Fibroblast of the conjunctiva (primary cell): ENCODE measurements at places on chromosomes 3 and 15.

DNA sequence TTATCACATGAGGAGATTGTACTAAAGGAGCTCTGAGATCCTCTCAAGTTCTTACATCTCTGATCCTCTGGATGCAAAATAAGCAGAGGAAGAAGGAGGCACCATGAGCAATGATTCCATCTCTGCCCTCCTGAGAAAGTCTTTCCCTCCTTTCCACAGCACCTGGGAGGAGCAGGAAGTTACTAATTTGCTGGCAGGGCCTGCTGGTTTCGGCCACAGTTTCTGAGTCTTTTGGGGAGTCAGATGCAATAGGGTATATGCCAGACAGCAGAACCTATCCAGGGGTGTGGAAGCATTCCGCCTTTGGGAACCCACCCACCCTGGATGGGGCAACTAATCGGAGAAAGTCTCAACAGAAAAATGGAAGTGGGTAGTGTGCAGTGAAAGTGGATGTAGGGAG lies 38.5 kb upstream of the SPTSSB start:
- DNase-seq: no peak

DNA sequence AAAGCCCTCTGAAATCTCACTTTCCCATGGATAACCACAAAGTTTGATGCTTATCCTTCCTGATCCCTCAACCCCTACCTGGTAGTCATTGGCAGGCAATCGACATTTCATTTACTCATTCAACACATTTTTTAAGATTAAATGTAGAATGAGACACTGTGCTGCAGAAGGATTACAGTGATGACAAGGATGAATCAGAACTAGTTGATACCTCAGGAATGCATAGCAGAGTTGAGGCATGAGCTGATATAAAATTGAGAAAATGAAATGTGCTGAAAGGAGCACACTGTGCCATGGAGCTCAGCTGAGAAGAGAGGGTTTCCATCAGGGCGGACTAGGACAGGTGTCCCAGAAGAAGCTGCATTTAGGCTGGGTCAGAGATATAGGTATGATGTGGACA lies 48.9 kb upstream of the ACTL6A start:
- no peak for DNase-seq

GRCh38 chr3:71681224-71681668 lies 44.0 kb downstream of the EIF4E3 start:
- peak; percentile 53 for DNase-seq

GRCh38 chr3:24829011-24829581 lies 334.4 kb upstream of the THRB start:
- no peak for DNase-seq

- DNase-seq: no peak
These were observed 93.3 kb downstream of the PCCB start for GRCh38 chr3:136343446-136343845.

GRCh38 chr15:41536866-41537265 lies 7.2 kb downstream of the RPAP1 start:
- no peak for DNase-seq

DNA sequence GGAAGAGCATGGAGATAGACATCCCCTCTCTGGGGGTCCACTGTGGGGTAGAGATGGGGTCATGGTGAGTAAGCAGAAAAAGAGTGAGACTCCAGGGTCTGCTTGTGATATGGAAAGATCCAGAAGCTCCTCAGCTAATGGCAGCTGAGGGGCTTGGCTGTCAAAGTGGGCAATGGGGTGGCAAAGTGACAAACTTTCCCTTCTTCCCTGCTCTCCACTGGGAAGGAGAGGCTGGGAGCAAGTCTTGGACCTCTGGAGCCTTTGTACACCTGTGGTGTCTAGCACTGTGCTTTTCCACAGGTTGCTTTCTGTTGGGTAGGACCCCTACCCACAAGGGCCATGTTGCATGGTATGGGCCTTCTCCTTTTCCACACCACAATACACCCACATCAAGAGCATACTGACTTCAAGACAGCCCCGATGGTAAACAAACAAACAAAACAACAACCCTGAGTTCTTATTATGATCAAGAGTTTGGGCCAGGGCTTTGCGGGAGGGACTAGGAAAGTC lies 3.5 kb downstream of the ITGA11 start:
- DNase-seq: no peak

GRCh38 chr3:2158828-2159227 lies 60.2 kb downstream of the CNTN4 start:
- no peak for DNase-seq

- no peak for DNase-seq
These were observed 125.1 kb upstream of the AGBL1 start for GRCh38 chr15:85954586-85954985.

DNA sequence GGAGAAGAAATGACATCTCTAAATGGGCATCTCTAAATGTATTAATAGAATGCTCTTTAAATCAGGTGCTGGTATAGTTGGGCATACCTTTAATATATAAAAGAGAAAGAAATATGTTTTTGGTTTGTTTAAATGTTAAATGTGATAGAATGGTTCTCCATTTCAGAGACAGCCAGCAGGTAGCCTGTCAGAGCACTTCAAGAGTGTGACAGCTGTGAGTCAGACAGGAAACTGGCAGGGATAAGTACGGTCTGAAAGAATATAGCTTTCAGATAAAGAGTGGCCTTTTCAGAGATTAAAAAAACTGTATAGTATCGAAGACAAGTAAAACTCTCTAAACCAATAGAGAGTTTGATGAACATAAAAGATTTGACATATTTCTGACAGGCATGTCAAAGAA lies 654.1 kb downstream of the IGSF11 start:
- no peak for DNase-seq

- peak; percentile 56 for DNase-seq
These were observed 16.0 kb downstream of the SEC61A1 start for GRCh38 chr3:128068156-128068620.

- DNase-seq: no peak
These were observed 40.0 kb upstream of the TRH start for GRCh38 chr3:129934234-129935123.

DNA sequence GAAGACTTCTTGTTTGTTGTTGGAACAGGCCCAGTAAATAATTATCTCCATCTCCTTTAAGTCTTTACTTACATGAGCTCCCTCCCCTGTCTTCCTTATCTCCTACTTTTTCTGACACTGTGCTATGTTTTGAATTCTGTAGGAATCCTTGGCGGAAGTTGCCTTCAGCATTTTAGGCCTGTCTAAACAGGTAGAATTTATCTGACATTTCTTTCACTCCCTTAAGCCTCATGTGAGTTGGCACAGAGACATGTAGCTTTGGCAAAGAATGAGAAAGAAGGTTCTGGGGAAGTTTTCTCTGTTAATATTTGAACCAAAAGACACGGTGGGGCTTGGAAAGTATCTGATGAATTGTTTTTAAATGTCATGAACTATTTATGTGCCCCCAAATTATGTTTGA lies 8.1 kb downstream of the MCTP2 start:
- no peak for DNase-seq

GRCh38 chr3:124597273-124597672 lies 133.0 kb upstream of the UMPS start:
- DNase-seq: no peak

GRCh38 chr15:93089727-93090305 lies 805 bp upstream of the RGMA start:
- DNase-seq: no peak

DNA sequence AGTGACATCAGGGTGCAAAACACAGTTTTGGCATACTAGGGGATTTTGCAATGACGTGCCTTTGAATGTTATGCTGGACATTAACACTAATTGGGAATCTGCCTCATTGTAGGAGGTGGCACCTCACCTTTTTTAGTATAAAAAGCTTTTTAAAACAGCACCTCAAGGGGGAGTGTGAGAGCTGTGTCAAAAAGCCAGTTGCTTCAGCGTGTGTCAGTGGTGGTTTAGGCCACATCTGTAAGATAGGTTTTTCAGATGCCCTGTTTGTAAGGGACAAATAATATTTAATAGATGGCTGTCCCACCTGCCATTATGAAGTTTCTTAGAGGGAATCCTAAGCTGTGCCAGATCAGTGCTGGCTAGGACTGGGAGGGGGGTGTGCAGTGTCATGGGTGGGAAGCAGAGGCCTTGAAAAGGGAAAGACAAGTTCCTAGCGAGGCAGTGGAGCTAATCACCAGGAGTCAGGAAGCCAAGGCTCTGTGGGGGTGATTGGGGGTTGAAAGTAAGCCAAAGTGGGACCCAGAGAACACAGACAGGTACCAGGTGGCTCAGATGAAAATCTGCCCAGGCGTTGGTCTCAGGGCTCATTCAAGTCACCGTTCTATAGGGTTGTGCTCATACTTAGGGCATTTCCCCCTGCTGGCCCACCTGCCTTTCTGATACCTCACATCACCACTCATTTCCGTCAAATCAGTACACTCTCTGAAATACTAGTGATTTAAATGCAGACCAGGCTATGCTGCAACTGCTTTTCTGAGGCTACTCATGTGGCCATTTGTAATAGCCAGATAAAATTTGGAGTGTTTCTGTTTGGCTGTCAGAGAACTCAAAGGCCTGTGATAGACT lies 120.5 kb downstream of the BBX start:
- no peak for DNase-seq

- DNase-seq: no peak
These were observed 1353.5 kb downstream of the ROBO1 start for GRCh38 chr3:78414261-78414660.

DNA sequence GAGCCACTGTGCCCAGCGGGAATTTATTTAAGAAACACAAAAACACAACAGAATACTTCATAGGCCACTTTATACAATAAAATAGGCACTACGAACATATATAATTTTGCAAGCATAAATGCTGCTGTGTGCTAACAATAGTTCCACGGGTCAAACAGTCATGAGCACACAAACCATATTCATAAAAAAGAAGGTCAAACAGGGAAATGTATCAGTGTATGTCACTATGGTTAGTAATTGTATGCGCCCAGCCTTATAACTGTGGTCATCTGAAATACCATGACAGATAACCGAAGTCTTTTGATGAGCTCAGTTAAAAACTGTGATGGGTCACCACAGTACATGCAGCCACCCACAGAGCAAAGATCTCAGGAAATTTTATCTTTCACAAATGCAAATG lies 38.1 kb upstream of the NR2C2 start:
- no peak for DNase-seq

DNA sequence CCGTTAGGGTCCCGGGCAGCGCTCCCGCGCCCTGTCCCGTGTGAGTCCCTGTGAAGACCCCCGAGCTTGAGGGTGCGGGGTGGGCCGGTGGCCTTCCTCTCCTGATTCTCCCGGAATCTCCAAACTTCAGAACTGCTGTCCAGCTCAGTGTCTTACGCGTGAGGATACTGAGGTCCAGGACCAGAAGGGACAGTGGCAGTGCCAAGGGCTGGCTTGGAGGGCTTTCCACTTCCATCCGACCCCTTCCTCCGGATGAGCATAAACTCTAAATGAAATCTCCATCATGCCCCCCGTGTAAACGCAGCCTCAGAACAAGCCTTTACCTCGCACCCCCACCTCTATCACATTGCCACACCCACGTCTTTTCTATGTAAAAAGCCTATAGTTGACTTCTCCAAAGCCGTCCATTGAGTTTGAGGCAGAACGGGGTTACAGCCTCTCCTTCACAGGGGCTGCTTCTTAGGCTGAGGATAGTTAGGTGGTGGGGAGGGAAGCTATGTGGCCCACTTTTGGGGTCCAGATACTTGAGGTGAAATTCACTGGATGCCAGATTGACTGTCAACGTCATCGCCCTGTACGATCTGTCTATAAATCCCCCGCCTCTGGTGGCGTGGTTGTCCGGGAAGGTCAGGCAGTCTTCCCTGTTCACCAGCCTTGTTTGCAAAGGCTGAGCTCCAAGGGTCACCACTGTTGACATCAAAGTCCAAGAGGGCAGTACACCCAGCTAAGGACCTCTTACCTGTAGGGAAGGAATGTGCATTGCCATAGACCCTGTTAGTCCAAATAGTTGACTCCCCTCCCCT lies 1.1 kb downstream of the EDEM1 start:
- no peak for DNase-seq

DNA sequence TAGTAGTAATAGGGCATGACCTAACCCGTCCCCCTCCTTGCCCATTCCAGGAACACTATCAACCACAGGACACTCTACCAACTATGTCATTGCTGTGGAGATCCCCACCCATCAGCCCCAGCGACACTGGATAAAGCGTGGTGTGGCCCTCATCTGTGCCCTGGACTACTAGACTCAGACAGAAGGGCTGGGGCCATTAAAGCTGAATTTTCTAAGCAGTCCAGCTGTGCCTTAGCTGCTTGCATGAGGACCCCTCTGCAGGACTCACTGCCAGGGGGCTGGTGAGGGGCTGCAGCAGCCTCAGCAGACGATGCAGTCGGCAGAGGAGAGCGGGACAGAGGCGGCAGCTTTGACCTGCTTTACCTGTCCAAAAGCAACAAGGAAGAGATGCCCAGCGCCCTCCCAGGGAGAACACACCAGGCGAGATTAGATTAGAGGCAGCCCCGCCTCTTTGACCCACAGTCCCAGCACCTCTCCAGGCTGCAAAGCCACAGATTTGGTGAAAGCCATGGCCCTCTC lies 44.6 kb downstream of the SEMA3G start:
- no peak for DNase-seq

GRCh38 chr3:111481551-111481950 lies 60.4 kb upstream of the CD96 start:
- DNase-seq: no peak

GRCh38 chr15:99729920-99730319 lies 3.3 kb downstream of the LYSMD4 start:
- peak; percentile 31 for DNase-seq

- DNase-seq: no peak
These were observed 129.6 kb downstream of the FOXP1 start for GRCh38 chr3:71453822-71454511.

GRCh38 chr3:121661376-121661775 lies 673 bp upstream of the HCLS1 start:
- DNase-seq: no peak

DNA sequence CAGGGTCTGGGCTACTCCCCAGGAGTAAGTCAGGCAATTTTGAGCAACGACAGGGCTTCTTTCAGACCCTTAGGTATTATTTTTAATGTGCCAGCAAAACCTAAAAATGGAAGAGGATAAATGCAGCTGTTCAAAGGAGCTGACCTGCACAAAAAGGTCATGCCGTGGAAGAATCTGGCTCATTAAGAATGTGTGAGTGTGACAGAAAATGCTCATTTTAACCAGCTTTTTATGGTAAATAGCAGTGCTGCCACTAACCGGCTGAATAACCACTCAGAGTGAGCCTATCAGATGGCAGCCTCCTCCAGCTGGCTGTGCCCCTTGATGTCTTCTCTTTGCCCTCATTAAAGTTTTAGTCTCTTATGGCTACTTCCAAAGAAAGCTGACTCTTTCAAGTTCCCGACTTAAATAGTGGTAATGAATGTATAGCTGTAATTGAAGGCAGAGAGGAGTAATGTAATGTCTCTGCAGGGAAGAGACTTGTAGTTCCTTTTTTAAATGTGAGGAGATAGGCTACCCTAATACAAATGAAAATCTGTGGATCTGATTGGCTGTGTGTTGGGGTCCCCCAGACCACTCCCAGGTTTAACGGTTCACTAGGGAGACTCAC lies 9.5 kb upstream of the FSTL1 start:
- DNase-seq: no peak

- no peak for DNase-seq
These were observed 24.6 kb downstream of the ACSBG1 start for GRCh38 chr15:78209646-78210348.
